ENCODE measurements at places on chromosomes 16 and 17.

DNA sequence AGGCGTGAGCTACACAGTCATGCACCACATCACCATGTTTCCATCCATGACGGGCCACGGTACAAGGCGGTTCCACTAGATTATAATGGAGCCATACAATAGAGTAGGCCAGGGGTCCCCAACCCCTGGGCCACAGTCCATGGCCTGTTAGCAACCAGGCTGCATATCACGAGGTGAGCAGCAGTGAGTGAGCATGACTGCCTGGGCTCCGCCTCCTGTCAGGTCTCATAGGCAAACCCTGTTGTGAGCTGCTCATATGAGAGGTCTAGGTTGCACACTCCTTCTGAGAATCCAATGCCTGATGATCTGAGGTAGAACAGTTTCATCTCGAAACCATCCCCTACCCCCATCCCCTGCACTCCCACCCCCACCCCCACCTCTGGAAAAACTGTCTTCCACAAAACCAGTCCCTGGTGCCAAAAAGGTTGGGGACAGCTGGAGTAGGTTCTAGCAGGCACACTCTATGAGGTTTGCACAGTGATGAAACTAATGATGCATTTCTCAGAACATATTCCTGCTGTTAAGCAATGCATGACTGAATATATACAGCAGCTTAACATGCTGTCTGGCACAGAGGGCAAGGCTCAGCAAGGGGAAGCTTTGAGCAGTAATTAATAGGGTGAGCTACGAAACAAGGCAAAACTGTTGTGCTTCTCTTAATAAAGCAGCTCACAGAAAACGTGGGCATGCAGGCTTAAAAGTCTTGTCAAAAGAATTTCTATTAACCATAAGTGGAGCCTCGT, 108.0 kb downstream of the VPS53 start:
- no peak for DNase-seq
- H3K4me1 ChIP-seq = peaks cover 8% of the 10 kb centered on the region
- H3K36me3 ChIP-seq = no peaks in the 10 kb centered on the region
- no peaks in the 10 kb centered on the region for H3K27me3 ChIP-seq
- H3K27ac ChIP-seq = peak overlapping the region; percentile 42
- H3K4me3 ChIP-seq = no peak overlapping the region

GRCh38 chr16:30644334-30644830, 6.4 kb upstream of the PRR14 start:
- no peaks in the 10 kb centered on the region for H3K4me1 ChIP-seq
- H3K36me3 ChIP-seq = no peaks in the 10 kb centered on the region
- no peak for DNase-seq
- H3K4me3 ChIP-seq = no peak overlapping the region

DNA sequence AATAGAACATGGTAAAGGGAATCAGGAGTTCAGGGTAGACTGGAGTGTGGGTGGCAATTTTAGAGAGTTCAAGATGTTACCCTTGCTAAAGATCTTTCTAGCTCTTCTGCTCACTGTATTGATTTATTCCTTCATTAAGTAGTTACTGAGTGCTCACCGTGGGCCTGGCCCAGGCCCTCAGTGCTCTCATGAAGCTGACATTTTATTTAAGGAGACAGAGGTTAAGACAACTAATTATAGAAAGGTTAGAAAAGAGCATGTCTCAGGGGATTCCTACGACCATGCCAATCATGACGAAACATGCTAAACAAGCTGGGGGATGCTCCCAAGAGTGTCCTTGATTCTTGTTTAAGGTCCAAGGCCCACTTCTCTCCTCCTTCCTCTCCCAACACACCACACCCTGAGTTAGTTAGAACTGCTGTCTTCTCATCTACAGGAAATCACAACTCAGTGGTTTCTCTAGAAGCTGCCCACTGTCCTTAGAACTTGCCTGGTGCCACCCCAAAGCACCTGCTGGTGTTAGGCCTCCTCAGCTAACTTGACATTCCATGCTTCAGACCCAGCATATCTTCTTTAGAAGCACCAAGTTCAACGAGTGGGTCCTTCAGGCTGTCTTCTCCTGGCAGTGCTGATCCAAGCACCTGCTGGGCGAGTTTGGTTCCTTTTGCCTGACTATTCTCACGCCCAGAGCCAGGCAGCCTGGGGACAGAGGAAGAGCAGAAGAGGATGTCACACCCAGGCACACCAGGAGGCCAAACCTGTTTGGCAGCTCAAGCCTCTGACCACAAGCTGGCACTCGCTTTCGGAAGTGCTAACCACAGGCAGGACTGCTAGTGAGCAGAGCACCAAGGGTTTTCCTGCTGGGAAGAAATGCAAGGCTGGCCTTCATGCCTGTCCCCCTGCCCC, 79.0 kb downstream of the GAS7 start:
- H3K36me3 ChIP-seq = no peaks in the 10 kb centered on the region
- H3K4me1 ChIP-seq = peaks cover 48% of the 10 kb centered on the region
- peak; percentile 54 for DNase-seq
- peak overlapping the region; percentile 60 for H3K27ac ChIP-seq
- no peaks in the 10 kb centered on the region for H3K27me3 ChIP-seq

DNA sequence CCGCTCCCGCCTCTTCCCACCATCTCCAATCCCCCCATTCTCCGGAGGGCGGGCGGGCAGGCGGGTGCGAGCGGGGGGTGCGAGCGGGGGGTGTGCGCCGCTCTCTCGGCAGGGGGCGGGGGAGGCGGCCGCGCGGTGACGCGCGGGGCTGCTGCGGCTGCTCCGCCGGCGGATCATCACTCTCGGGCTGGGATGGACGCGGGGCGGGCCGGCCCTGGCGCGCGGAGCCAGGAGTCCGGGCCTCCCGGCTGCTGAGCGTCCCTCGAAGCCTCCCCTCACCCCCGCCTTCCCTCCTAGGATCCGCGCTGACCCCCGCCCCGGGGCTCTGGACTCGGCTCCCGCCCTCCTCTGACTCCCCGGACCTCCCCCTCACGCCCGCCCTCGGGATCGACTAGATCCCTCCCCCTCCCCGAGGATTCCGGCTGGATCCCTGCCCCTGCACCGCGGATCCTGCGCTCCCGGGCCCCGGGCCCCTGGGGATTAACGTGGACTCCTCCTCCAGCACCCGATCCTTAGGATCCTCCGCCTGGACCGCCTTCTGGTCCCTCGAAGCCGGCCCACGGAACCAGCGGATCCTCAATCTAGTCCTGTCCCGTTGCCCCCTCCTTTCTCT, 946 bp upstream of the TMEM256 start:
- DNase-seq = peak; percentile 48
- H3K4me3 ChIP-seq = peak overlapping the region; percentile 61
- peaks cover 6% of the 10 kb centered on the region for H3K36me3 ChIP-seq
- peak overlapping the region; percentile 87 for H3K27ac ChIP-seq
- H3K27me3 ChIP-seq = no peaks in the 10 kb centered on the region

DNA sequence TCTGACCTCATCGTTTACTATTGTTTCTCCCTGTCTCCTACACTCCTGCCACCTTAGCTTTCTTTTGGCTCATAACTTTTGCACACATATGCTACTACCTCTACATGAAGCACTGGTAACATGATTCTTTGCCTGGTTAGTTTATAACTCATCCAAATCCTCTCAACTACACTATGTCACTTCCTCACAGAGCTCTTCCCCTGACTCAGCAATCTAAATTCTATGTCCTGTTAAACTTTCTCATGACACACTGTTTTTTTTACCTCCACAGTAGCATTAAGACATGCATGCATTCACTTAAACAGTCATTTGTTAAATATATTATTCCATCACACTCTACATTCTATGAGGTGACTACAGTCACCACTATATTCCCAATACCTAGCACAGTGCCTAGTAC, 19.7 kb downstream of the APPBP2 start:
- DNase-seq = peak; percentile 42
- no peak overlapping the region for H3K4me3 ChIP-seq
- H3K4me1 ChIP-seq = no peaks in the 10 kb centered on the region
- H3K36me3 ChIP-seq = no peaks in the 10 kb centered on the region
- H3K27ac ChIP-seq = no peak overlapping the region
- H3K27me3 ChIP-seq = no peaks in the 10 kb centered on the region

DNA sequence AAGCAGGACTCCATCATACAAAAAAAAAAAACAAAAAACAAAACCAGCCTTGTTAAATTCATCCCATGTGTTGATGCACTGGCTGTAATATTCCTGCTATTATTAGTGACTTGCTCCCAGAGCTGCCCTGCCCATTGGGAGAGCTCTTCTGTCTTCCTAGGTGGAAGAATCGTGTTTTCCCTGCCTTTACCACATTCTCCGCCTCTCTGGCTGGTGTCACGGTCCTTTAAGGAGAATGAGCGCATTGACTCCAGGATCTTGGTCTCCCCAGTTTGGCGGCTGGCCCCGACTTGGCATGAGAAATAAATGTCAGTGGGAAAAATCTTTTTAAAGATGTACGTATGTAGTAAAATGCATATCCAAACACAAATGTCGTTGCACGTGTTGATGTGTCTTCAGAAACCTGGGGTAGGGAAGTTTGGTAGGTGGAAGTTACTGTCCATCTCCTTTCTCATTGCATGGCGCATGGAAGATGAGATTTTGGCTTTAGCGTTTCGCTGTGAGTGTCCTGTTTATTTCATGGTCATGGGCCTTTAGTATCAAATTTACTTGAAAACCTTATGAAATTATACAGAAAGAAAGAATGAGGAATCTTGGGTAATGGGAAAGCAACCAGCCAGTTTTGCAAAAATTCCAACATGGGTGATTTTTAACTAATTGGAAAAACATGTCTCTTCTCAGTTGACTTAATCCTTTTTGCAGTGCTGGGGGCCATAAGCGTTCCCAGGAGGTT, 15.5 kb downstream of the RMI2 start:
- peak overlapping the region; percentile 78 for H3K27ac ChIP-seq
- no peak for DNase-seq
- H3K4me3 ChIP-seq = no peak overlapping the region
- H3K4me1 ChIP-seq = peaks cover 45% of the 10 kb centered on the region
- no peaks in the 10 kb centered on the region for H3K27me3 ChIP-seq
- no peaks in the 10 kb centered on the region for H3K36me3 ChIP-seq

DNA sequence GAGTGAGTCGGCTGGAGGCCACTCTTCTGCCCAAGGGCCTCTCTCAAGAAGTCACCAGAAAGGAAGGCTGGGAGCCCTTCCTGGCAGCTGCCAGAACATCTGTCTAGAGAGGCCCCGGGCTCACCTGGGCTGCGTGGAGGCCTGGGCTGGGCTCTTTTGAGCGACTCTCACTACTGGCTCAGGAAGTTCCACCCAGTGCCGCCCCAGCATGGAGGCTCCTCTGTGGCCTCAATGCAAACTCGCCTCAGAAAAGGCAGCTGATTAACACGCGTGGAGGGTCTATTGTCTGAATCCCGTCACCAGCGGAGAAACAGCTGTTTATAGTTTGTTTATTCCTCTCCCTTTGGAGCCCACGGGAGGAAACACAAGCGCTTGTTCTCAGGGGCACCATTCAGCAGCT, 25.3 kb downstream of the XYLT1 start:
- H3K4me1 ChIP-seq = no peaks in the 10 kb centered on the region
- H3K27me3 ChIP-seq = no peaks in the 10 kb centered on the region
- no peak overlapping the region for H3K27ac ChIP-seq
- no peaks in the 10 kb centered on the region for H3K36me3 ChIP-seq
- H3K4me3 ChIP-seq = no peak overlapping the region

DNA sequence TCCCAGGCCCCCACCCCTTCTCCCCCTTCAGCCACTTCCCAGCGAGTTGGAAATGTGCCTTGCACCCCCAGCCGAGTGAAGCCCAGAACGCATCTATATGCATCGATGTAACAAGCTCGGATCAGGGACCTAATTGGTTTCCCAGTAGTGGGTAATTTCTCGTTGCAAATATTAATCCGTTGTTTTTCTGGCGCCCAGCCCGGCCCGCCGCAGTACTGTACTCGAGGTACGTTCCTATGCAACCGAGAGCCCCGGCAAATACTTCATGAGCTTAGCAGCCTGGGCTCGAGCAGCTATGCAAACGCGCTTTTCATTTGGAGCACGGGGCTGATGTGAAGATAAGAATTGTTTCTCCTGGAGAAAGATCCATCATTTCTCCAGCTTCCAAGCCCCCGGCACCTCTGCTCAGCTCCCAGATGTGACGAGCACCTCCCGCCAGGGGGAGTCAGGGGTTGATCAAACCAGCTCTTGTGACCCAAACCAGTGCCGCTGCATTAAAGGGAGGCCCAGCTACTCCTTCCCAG, 229.8 kb downstream of the KATNIP start:
- no peak overlapping the region for H3K27ac ChIP-seq
- H3K36me3 ChIP-seq = no peaks in the 10 kb centered on the region
- H3K27me3 ChIP-seq = no peaks in the 10 kb centered on the region
- peak; percentile 70 for DNase-seq
- no peak overlapping the region for H3K4me3 ChIP-seq

- H3K27me3 ChIP-seq = no peaks in the 10 kb centered on the region
- H3K4me1 ChIP-seq = no peaks in the 10 kb centered on the region
- no peak overlapping the region for H3K4me3 ChIP-seq
- H3K27ac ChIP-seq = no peak overlapping the region
- no peak for DNase-seq
- no peaks in the 10 kb centered on the region for H3K36me3 ChIP-seq
These were observed 209.0 kb downstream of the RGS9 start for GRCh38 chr17:65346166-65346565.

DNA sequence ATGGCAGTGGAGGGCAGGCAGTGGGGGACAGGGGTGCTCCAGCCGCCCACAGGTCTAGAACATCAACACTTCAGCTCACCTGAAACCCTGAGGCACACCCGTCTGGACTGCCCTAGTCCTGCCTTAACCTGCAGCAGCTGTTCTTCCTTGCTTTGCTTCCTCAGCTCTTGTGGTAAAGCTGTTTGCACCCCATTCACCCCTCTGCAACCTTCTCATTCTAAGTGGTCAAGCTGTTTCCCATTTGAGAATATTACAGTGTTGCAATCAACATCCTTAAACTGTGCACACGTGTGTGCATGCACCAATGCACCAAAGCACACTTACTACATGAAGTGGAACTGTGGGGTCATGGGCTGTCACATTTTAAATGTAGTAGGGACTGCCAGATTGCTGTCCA, 32.4 kb downstream of the SCNN1B start:
- no peak for DNase-seq
- H3K4me3 ChIP-seq = no peak overlapping the region
- H3K27ac ChIP-seq = peak overlapping the region; percentile 61
- H3K4me1 ChIP-seq = peaks cover 6% of the 10 kb centered on the region

DNA sequence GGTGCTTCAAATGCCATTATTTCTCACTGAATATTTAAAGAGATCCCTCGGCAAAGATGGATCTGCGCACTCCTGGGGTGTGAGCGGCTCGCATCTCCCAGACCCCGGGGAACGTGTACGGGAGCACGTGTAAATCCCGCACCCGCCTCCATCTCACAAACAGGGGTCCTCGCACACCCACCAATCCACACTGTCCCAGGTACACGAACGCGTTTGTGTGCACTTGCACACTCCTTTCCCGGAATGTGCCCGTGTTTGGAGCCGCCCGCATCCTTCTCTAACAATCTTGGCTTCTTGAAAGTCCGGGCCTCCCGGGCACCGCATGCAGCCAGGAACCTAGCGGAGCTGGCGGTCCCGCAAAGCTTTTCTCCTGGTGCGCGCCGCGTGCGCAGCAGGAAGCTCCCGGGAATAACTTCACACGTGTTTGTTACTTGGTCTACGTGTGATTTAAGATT, 2.5 kb upstream of the SALL1 start:
- no peak overlapping the region for H3K4me3 ChIP-seq
- DNase-seq = no peak
- H3K36me3 ChIP-seq = no peaks in the 10 kb centered on the region
- H3K27ac ChIP-seq = no peak overlapping the region

All from A673 (cell line).